ENCODE measurements at places on chromosomes 7 and 10. TPM values are rescaled to one million over a fixed set of nuclear protein-coding genes. Genes with fewer than 3 reads are reported as not detected.

PRPS1L1 gene
- total RNA-seq, result not detected

ZNF398 gene
- 10.0 TPM for total RNA-seq

IL6 gene
- total RNA-seq, result 0.53 TPM

GRCh38 chr10:9999627-10000026, 1018.0 kb upstream of the CELF2 start:
- no peak for DNase-seq

- no peak for DNase-seq
Observed at GRCh38 chr7:151920488-151920887, 35.8 kb upstream of the GALNTL5 start.

GRCh38 chr10:48714088-48714487, 29.4 kb downstream of the WDFY4 start:
- no peak for DNase-seq

DNA sequence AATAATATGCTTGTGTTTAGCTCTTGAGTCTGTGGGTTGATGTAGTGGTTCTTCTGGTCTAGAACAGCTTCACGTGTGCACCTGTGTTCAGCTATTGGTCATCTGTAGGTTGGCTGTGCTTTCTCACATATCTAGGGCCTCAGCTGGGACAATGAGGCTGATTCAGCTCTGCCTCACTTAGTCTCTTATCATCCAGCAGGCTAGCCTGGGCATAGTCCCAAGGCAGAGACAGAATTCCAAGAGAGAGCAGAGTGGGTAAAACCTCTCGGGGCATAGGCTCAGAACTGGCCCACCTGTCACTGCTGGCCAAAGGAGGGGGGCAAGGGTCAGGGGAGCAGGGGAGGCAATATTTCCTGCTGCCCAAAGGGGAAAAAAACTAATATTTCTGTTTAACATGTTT, 32.0 kb upstream of the MXI1 start:
- DNase-seq, result peak; percentile 91

- DNase-seq, result peak; percentile 12
Observed at GRCh38 chr10:97895915-97896314, 46.3 kb downstream of the GOLGA7B start.
